Astrocyte (in vitro differentiated cells and primary cell): ENCODE measurements at places on chromosomes 7 and 10.
A peak's percentile ranks its signal among the peaks of the same experiment; 100 is the strongest.

DNA sequence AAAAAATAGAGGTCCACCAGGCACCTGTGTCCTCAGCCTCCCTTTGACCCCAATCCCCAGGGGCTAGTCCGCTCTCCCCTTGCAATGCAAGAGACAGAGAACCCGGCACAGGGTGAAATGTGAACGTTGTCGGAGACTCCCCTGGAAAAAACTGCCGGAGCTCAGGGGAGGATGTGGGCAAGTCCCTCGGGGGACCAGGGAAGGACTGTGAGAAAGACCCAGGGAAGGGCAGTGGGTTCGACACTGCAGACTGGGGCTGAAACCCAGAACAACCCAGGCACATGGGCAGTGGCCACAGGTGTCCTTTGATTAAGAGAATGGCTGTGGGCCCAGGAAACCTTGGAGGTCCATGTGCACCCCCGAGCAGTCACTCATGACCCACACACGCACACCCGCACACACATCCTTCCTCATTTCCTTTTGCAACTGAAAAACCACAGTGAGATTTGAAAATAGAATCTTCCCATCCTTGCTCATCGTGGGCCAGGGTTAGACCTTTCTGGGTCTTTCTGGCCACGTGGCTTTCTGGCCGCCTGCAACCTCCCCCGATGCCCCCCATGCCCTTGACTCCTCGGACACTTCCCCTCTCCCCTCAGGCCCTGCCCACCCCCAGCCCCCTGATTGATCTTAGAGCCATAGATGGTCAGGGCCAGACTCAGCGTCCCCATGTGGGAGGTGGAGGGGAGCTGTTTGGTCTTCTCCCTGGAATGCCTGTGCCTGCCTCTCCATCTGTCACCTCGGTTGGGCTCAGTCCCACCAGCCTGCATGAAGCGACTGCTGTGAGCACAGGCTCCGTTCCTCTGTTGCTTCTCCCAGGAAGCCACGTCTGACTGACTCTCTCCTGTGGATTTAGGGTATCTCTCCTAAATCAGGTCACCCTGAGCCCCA is 7.9 kb downstream of the LAT2 start:
- DNase-seq = no peak

- no peak for DNase-seq
Observed at GRCh38 chr7:7231000-7231399, 48.7 kb downstream of the C1GALT1 start.

GRCh38 chr7:143171697-143172096 is 11.5 kb upstream of the TAS2R39 start:
- DNase-seq = no peak

DNA sequence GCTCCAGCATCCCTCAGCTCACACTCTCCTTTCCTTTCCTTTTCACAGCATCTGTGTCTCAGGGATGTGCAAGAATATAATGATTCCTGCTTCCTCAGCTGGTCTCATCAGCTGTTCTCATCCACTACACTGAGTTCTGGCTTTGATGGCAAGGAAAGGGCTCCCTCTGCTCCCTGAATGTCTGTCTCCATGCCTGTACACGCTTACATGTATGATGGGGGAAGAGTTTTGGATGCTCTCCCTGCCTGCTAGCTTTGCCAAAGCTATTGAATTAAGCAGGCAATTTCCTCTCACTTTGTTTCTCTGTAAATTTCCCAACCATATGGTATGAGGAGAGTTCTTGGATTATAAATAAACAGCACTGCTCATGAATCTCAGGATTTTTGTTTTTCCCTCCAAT is 254.5 kb downstream of the SORCS3 start:
- DNase-seq = no peak

GRCh38 chr7:26620352-26620751 is 244.0 kb downstream of the SKAP2 start:
- DNase-seq = no peak

DNA sequence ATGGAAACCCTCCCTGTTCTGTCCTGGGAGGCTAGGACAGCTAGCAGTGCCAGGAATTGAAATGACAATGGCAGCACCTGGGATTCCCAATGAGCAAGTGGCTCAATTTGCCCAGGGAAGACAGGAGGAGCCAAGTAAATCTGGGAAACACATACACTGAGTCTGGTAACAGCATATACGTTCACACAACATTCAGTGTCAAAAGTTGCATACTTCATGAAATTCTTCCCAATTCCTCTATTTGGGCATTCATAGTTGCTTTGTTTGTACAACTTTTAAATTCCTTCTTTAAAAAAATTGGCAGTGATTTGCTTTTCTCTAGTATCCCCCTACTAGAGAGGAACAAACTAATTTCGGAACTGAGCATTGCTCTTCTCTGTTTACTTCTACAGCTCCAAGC is 2.9 kb upstream of the FRMD4A start:
- DNase-seq = no peak

- DNase-seq = peak; percentile 86
Observed at GRCh38 chr10:90960355-90960814, 39.5 kb upstream of the ANKRD1 start.

DNA sequence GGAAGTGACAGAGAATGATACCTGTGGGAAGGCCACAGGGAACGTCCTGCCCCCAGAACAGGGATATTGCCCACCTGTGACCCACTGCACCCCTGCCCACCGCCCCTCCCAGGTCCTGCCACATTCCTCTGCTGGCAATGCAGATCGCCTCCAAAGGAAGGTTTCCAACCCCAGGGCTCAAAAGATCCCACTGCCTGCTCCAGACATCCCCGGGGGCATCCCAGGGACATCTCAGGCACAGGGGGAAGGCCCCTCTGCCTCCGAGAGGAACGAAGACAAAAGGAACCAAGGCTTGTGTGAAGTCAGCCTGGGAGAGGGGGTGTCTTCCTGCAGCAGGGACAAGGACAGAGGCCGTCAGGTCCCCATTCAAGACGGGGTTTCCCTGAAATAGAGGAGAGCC is 28.5 kb downstream of the NUDT1 start:
- DNase-seq = no peak

GRCh38 chr7:155414547-155415492 is 43.1 kb upstream of the EN2 start:
- DNase-seq = no peak

GRCh38 chr10:63114031-63114814 is 18.9 kb upstream of the NRBF2 start:
- peak; percentile 84 for DNase-seq

- peak; percentile 35 for DNase-seq
Observed at GRCh38 chr10:33306701-33307519, 27.6 kb downstream of the NRP1 start.

DNA sequence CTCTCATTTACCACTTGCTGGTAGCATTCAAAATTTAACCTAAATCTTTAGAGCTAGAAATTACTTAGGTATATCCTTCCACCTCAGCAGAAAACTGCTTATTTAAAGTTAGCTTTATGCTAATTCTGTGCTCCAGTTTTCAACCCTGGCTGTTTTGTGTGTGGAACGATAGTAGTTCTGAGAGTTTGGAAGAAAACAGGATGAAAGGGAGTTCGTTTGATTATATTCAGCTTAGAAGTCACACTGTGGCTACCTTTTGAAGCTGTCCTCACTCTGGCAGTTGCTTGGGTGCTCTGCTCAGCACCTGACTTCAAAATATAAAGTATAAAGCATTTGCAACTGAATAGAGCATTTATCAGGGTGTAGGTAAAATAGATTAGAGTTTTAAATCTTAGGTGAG is 2.6 kb upstream of the ASCC1 start:
- no peak for DNase-seq

DNA sequence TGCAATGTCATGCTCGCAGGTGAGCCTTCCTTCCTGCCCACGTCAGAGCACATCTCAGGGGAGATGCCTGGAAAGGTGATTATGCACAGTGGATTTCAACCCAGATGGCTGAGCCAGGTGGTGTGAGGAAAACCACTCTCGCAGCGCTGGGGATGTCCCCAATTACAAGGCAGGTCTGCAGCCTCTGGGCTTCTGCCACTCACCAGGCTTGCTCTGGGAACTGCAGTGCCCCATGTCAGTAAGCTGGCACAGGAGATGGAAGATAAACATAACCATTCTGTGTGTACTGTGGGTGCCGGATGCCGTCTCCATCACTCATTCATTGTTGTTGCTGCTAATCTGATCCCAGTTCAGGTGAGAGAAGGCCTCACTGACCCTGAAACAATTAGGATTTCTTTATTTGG is 222.9 kb upstream of the PITRM1 start:
- DNase-seq = no peak

DNA sequence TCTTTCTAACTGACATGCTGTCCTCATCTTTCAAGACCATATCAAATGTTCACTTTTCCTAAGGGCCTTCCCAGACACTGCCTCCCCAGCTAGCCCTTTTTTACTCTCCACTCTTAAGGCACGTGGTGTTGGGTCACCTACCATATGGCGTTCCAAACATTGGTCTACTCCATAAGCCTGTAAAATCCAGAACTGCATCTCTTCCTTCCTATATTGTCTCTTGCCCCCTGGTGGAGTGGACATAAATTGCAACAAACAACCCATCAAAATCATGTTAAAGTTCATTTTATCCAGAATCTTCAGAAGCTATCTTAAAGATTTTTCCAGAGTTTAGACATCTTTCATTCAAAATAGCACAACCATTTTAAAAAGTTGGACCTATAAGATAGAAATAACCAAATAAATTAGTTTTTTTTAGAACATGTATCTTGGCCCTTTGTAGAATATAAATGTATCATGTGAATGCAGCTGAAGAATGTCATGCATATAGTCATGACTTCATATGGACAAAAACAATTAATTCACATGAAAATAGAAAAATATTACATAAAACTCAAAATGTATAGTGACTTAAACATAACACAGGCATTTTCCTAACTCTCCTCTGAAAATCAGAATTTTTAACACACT is 180.6 kb upstream of the CHRM2 start:
- DNase-seq = peak; percentile 3

GRCh38 chr10:35875016-35875676 is 233.1 kb upstream of the FZD8 start:
- DNase-seq = peak; percentile 43

- DNase-seq = no peak
Observed at GRCh38 chr7:159195946-159196345, 51.3 kb upstream of the VIPR2 start.
